ENCODE measurements at places on chromosomes 1 and 21. TPM values are rescaled to one million over a fixed set of nuclear protein-coding genes. Genes with fewer than 3 reads are reported as not detected.

GRCh38 chr1:23779826-23780371 is 1.7 kb downstream of the PITHD1 start:
- H3K4me1 ChIP-seq, result peaks cover 9% of the 10 kb centered on the region
- H3K27ac ChIP-seq, result no peak overlapping the region
- no peaks in the 10 kb centered on the region for H3K27me3 ChIP-seq
- no peaks in the 10 kb centered on the region for H3K36me3 ChIP-seq

DNA sequence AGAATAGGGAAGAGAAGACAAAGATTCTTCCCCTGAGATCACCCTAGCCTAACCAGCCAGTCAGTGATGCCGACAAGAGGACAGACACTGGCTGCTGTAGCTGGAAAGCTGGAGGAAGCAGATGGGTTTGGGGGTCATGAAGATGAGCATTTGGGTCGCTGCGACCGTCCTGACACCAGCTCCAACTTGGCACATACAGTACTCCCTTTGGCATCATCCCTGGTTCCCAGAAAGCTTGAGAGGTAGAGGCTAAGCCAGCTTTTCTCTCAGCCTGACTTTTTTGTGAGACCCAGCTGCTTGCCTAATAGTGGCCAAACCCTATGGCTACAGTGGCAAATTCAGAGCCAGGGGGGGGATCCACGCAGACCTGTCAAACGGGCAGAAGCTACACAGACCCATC is 43.0 kb upstream of the IKBKE start:
- DNase-seq, result no peak
- H3K4me1 ChIP-seq, result peaks cover 13% of the 10 kb centered on the region
- no peaks in the 10 kb centered on the region for H3K27me3 ChIP-seq
- H3K27ac ChIP-seq, result no peak overlapping the region
- no peaks in the 10 kb centered on the region for H3K36me3 ChIP-seq

DNA sequence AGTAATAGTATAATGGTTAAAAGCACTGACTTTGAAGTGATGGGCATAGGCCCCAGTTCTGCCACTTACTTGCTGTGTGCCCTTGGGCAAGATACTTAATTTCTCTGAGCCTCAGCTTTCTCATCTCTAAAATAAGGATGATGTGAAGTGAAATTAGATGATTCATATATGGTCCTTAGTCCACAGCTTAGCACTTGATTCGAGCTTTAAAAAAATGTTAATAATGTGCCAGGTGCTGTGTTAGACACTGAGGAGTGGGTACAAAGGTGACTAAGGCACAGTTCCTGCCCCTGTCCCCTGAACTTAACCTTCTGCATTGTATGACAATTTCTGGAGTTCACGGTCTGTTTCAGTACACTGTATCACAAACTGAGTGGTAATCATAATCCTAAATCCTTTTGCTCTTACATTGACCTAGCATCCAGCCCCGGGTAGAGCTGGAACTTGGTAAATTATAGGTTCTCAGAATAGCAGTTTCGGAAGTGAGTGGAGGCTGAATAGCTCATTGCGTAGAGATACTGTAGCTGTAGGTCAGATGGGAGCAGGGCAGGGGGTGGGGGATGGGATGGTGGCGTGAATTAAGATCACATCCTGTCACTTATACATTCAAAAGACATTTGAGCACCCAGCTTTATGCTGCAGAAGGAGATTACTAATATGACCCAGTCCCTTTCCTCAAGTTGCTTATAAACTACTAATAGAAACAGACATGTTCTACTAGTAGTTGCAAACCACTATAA is 1.5 kb downstream of the ZNF691 start:
- H3K4me3 ChIP-seq, result no peak overlapping the region
- no peak overlapping the region for H3K27ac ChIP-seq
- DNase-seq, result no peak
- no peaks in the 10 kb centered on the region for H3K36me3 ChIP-seq
- no peaks in the 10 kb centered on the region for H3K27me3 ChIP-seq
- H3K4me1 ChIP-seq, result peaks cover 8% of the 10 kb centered on the region

DNA sequence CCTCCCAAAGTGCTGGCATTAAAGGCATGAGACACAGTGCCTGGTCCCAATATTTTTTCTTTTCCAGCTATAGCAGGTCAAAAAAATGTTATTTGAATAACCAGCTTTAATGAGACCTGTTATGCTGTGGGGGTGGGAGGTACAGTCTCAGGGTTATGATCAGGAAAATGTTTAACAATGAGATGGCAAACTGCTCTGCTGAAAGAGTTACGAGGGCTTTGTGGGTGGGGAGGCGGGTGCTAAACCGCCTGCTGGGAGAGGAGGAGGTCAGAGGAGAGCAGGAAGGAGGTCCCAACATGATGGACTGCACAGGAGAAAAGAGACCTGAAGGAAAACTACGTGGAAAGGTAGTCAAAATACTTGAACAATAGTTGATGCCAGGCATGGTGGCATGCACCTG is 126.0 kb upstream of the B3GALT2 start:
- DNase-seq, result no peak
- H3K27ac ChIP-seq, result no peak overlapping the region
- no peak overlapping the region for H3K4me3 ChIP-seq
- no peaks in the 10 kb centered on the region for H3K4me1 ChIP-seq

- no peaks in the 10 kb centered on the region for H3K36me3 ChIP-seq
- H3K27ac ChIP-seq, result no peak overlapping the region
- no peak for DNase-seq
- H3K27me3 ChIP-seq, result no peaks in the 10 kb centered on the region
Measured at GRCh38 chr1:163824490-163824889, 502.7 kb downstream of the NUF2 start.

GRCh38 chr1:180343921-180344769 is 114.1 kb downstream of the LHX4 start:
- no peak overlapping the region for H3K27ac ChIP-seq
- no peak for DNase-seq
- H3K4me3 ChIP-seq, result no peak overlapping the region
- no peaks in the 10 kb centered on the region for H3K36me3 ChIP-seq
- H3K27me3 ChIP-seq, result no peaks in the 10 kb centered on the region

The KCNAB2 gene
- 5.4 TPM for polyA plus RNA-seq

- no peaks in the 10 kb centered on the region for H3K4me1 ChIP-seq
- DNase-seq, result no peak
- H3K27ac ChIP-seq, result no peak overlapping the region
- no peaks in the 10 kb centered on the region for H3K27me3 ChIP-seq
- H3K36me3 ChIP-seq, result no peaks in the 10 kb centered on the region
Measured at GRCh38 chr1:246142320-246142893, 364.7 kb downstream of the SMYD3 start.

DNA sequence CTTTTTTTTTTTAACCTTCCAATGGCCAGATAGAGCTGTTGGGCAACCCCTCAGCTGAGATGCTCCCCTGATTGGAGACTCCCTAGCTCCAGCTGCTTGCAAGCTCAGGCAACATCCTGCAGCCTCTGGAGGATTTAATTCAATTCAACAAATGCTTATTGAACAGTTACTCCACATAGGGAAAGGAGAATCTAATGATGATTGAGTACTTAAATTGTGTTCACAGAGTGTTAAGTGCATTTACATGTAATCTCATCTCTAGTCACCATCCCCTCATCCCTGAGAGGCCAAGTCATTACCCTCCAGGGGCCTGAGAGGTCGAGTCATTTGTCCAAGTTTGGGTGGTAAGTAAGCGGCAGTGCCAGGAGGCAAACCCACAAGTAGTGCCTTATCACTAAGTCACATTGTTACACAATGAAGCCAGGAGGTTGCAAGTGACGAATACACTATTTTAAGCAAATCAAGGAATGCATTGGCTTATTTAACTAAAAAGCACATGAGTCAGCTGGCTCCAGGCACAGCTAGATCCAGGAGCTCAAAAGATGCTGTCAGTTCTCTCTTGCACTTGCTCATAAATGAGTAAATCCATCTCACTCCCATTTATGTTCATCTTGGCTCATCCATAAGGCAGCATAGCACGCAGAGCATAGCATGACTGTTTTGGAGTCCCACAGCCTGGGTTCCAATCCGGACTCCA is 64.3 kb downstream of the OPTC start:
- peaks cover 21% of the 10 kb centered on the region for H3K4me1 ChIP-seq
- peak; percentile 30 for DNase-seq
- H3K4me3 ChIP-seq, result no peak overlapping the region
- H3K36me3 ChIP-seq, result no peaks in the 10 kb centered on the region
- H3K27ac ChIP-seq, result peak overlapping the region; percentile 55
- no peaks in the 10 kb centered on the region for H3K27me3 ChIP-seq

GRCh38 chr1:154198756-154199562 is 7.1 kb upstream of the TPM3 start:
- peak overlapping the region; percentile 5 for H3K27ac ChIP-seq
- H3K36me3 ChIP-seq, result no peaks in the 10 kb centered on the region
- no peak for DNase-seq
- H3K27me3 ChIP-seq, result no peaks in the 10 kb centered on the region

The SHCBP1L gene
- polyA plus RNA-seq, result not detected

GRCh38 chr21:30268608-30269197 is 14.0 kb downstream of the KRTAP24-1 start:
- H3K27me3 ChIP-seq, result no peaks in the 10 kb centered on the region
- H3K4me3 ChIP-seq, result no peak overlapping the region
- no peak overlapping the region for H3K27ac ChIP-seq
- no peak for DNase-seq
- no peaks in the 10 kb centered on the region for H3K36me3 ChIP-seq
- H3K4me1 ChIP-seq, result no peaks in the 10 kb centered on the region

DNA sequence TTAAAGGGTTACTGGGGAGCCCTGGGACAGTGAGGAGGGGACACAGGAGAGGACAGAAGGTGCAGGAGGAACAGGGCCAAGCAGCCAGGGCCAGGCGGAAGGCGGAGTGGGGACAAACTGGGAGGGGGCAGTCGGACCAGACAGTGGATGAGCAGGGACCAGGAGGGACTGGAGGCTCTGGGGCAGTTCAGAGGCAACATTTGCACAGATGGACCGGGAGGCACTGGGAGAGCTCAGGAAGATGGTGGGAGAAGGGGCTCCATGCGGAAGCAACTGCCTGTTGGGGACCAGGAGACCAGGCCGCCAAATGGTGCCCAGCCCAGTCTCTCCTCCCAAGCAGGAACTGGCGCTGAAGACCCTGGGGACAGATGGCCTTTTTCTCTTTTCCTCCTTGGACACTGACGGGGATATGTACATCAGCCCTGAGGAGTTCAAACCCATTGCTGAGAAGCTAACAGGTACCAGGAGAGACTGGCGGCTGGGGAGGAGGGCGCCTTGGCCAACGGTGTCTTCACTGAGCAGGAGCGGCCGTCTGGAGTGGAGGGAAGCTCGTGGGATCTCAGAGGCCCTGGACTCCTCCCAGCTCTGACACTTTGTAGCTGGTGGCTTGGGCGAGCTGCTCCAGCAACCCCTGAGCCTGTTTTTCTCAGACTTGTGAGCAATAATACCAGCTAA is 847 bp downstream of the SELENON start:
- H3K27ac ChIP-seq, result peak overlapping the region; percentile 58
- DNase-seq, result no peak
- peak overlapping the region; percentile 47 for H3K4me3 ChIP-seq
- H3K27me3 ChIP-seq, result no peaks in the 10 kb centered on the region

The RAD54L gene
- 0.50 TPM for polyA plus RNA-seq

- H3K4me3 ChIP-seq, result no peak overlapping the region
- no peaks in the 10 kb centered on the region for H3K36me3 ChIP-seq
- no peaks in the 10 kb centered on the region for H3K27me3 ChIP-seq
- H3K27ac ChIP-seq, result no peak overlapping the region
Measured at GRCh38 chr1:5297886-5298239, 643.5 kb downstream of the AJAP1 start.

DNA sequence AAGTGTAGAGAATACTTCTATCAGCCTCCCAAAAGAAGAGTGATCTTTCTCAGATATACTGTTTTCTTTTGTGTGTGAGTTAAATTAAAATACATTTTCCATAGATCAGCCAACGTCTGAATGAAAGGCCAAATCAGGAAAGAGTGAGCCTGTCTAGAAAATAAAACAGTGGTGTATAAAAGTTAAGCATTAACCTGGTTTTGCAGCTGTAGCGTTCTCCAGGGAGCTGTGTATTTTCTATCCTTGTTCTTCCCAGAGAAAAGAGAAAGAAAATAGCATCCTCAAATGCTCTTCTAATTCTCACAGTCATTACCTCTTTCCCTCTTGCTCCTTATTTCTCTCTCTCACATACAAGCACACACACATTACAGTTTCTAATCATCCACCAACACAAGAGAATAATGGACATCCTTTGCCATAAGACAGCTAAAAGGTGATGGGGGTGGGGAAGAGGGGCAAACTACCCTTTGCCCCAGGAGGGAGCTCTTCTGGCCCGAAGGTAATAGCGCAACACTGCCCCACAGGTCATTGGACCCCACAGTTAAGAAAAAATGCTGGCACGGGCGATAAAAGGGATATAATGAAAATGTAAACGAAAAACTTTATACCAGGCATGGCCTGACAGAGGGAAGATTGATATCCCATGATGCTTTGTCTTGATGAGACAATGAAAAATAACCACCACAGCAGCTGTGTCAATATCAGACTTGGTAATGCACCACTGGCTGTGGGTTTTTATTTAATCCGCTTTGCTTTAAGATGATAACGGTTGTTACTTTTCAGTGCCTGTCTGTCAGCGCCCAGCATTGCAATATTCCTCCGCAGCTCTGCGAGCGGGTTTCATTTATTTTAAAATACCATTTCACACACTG is 150.3 kb downstream of the NUF2 start:
- no peaks in the 10 kb centered on the region for H3K4me1 ChIP-seq
- no peaks in the 10 kb centered on the region for H3K36me3 ChIP-seq
- DNase-seq, result no peak
- H3K27ac ChIP-seq, result no peak overlapping the region

DNA sequence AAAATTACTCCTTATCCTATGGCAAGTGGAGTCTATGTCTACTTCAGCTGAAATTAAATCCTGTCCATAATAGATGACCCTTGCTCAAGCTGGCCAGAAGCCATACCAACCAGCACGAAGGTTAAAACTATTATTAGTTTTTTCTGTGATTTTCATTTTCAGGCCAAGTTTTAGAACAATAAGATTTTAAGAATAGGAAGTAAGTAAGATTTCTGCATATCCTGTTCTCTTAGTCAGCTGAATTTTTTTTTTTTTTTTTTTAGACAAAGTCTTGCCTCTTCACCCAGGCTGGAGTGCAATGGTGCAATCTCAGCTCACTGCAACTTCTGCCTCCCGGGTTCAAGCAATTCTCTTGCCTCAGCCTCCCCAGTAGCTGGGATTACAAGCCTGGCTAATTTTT is 6.1 kb upstream of the RBP7 start:
- no peak overlapping the region for H3K27ac ChIP-seq
- H3K36me3 ChIP-seq, result no peaks in the 10 kb centered on the region
- no peak overlapping the region for H3K4me3 ChIP-seq
- no peak for DNase-seq

- no peaks in the 10 kb centered on the region for H3K36me3 ChIP-seq
- H3K27ac ChIP-seq, result no peak overlapping the region
- DNase-seq, result no peak
- no peaks in the 10 kb centered on the region for H3K27me3 ChIP-seq
Measured at GRCh38 chr1:173355281-173356031, 121.7 kb upstream of the PRDX6 start.

- no peaks in the 10 kb centered on the region for H3K4me1 ChIP-seq
- no peaks in the 10 kb centered on the region for H3K27me3 ChIP-seq
- no peak overlapping the region for H3K27ac ChIP-seq
- no peaks in the 10 kb centered on the region for H3K36me3 ChIP-seq
- DNase-seq, result no peak
Measured at GRCh38 chr1:160993544-160994193, 27.3 kb downstream of the F11R start.

All from ovary (tissue), 10 donors.